ENCODE measurements at places on chromosomes 12 and 14.
A peak's percentile ranks its signal among the peaks of the same experiment; 100 is the strongest.

GRCh38 chr14:94025720-94026119, 420 bp upstream of the OTUB2 start:
- DNase-seq = no peak

- no peak for DNase-seq
These were observed 137.9 kb upstream of the ARID2 start for GRCh38 chr12:45591635-45592034.

GRCh38 chr12:132496710-132497109, 6.8 kb downstream of the FBRSL1 start:
- DNase-seq = no peak

DNA sequence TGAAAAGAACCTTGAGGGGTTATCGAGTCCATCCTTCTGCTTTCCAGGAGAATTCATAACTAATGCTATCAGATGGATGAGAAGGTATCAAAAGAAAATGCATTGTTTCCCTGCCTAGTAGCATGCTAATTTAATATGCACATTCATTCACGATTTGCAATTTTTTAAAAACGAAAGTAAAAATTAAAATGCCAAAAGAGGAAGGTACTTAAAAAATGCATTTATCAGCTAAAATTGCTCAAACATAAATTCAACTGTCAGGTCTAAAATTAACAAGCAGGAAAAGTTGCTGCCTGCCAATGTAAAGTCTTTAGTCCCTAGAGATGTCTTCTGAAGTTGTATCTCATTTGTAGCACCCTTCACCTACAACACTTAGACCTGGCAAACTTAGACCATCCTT, 7.9 kb downstream of the ATF7 start:
- no peak for DNase-seq

DNA sequence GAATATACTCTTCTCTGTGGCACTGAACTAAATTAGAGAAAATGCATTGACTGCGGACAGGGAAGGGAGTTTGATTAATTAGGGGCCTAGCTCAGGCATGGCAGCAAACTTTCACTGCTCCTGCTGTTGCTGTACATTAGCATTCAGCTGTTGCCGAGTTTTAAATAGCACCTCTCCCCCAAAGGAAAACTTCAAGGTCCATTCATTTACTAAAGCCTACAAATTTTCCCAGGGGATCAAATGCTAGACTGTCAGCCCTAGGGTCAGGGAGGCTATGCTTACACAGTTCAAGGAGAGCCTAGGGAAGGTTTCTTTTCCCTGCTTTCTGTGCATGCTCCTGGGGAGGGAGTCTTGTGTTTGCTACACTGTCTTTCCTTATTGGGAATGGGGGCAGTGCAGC, 60.0 kb upstream of the GZMB start:
- DNase-seq = no peak

GRCh38 chr14:35553808-35554207, 19.8 kb downstream of the INSM2 start:
- no peak for DNase-seq

- no peak for DNase-seq
These were observed 7.1 kb upstream of the NT5DC3 start for GRCh38 chr12:103848143-103848542.

DNA sequence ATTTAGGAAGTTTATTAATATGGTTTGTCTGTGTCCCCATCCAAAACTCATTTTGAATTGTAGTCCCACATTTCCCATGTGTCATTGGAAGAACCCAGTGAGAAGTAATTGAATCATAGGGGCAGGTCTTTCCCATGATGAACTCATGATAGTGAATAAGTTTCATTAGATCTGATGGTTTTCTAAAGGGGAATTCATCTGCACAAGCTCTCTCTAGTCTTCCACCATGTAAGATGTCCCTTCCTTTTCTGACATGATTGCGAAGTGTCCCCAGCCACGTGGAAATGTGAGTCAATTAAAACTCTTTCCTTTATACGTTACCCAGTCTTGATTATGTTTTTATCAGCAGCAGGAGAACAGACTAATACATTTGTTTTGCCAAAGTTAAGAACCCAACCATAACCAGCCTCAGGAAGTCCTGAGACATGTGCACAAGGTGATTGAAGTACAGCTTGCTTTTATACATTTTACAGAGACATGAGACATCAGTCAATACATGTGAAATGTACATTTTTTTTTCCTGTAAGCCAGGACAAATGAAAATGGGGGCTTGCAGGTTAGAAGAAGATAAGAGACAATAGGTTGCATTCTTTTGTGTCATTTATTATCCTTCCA, 1136.7 kb downstream of the TMEM121 start:
- no peak for DNase-seq

GRCh38 chr12:85281636-85282312, 1.8 kb downstream of the ALX1 start:
- DNase-seq = no peak

GRCh38 chr12:1185460-1186182, 194.6 kb downstream of the ERC1 start:
- no peak for DNase-seq

DNA sequence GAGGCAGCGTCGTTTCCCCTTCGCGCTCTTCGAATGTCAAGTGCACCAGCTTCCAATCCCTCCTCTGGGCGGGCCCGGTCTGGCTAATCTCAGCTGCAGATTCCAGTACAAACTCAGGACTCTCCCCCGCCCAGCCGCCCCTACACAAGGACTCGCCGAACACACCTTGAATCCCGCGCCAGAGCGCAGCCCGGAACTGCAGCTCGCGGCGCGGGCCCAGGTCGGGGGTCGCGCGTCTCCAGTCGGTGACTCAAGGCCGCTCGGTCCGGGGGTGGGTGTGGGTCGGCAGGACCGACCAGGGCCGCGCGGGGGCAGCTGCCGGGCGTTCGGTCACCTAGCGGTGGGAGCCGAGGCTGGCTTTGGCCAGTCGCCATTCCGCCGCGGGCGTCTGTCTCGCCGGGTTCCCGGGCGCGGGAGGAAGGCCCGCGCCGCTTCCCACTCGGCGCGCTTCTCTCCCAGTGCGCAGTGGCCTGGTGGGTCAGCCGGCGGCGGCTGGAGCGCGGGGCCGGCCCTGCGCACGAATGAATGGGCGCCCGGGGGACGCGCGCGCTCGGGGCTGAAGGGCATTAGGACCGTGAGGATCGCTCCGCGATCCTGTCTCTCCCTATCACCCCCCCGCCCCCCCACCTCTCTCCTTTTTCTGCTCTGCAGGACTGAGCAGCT, at the start of gene GALNT16:
Gene GALNT16, plus strand, starts transcription at position 632 of the 663 bp plus-strand sequence. CDS start 133 bp downstream, outside the sequence.
- no peak for DNase-seq

GRCh38 chr14:51789596-51789995, 70.8 kb upstream of the GNG2 start:
- DNase-seq = no peak

GRCh38 chr14:21199611-21200560, 44.0 kb upstream of the OR5AU1 start:
- no peak for DNase-seq

GRCh38 chr14:83290447-83290846, 1756.8 kb upstream of the SEL1L start:
- no peak for DNase-seq

DNA sequence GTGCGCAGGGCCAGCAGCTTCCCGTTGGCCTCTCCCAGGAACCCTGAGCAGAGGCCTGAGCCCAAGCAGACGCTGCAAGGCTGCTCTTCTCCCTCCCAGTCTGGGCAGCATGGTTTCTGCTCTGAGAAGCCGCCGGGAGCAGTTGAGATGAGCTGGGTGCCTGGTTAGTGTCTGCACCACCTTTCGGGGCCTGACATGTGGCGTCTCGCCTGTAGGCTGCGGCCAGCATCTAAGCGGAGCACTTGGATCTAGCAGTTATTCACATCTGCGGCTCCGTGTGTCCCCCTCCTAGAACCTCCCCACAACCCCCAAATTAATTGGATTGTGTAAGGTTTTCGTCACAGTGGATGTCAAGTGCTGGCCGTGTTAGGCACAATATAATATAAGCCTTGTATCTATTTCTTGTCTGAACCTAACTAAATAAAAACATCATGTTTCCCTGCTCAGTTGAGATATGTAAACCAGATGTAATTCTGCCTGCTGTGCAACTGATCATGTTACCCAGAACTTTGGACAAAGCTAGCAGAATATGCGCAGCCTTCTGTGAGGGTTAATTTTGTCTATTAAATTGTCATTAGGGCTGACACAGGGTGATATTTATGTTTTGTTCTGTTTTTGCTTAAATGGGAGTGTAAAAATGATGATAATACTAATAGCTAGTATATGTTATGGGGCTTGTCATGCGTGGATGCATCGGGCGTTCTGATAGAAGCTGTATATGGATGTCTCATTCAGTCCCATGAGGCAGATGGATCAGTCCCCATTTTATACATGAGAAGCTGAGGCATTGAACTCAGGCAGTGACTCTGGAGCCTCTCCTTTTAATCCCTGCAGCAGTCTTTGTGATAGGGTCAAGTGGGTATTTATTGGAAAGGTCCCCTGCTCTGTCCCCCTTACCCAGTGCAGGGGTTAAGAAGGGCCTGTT, 45.8 kb downstream of the ELK3 start:
- DNase-seq = no peak

DNA sequence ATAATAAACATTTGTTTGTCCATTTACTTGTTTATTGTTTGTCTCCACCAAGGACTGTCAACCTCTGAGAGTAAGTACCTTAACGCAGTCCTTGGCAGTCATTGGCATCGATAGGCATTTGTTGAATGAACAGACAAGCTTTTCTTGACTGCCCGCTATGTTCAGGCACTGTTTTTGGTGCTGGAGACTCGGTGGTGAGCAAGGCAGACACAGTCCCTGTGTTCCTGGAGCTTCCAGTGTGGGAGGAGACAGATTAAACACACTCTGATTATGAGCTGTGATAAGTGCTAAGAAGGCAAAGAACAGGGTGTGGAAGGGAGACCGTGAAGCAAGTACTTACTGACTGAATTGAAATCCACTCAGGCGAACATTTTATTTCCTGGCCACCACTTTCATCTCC, 1.2 kb downstream of the ATP6V0A2 start:
- DNase-seq = peak; percentile 9

DNA sequence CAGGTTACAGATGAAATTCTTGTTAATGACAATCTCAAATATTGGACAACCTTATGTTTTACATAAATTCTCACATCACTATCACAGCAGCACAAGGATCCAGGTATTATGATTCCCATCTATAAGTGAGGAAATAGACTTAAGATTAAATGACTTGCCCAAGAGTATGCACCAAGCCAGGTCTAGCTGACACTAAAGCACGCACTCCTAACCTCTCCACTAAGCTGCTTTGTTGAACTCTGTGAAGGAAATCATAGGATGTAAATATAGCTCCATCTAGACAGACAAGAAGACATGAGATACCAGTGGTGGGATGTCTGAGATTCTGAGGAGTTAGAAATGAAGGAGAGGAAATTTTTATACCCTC, 87.9 kb downstream of the PHLDA1 start:
- DNase-seq = no peak

- DNase-seq = no peak
These were observed 63.3 kb downstream of the EP400 start for GRCh38 chr12:132012919-132013568.

- no peak for DNase-seq
These were observed 10.9 kb downstream of the TCHP start for GRCh38 chr12:109910969-109911348.

DNA sequence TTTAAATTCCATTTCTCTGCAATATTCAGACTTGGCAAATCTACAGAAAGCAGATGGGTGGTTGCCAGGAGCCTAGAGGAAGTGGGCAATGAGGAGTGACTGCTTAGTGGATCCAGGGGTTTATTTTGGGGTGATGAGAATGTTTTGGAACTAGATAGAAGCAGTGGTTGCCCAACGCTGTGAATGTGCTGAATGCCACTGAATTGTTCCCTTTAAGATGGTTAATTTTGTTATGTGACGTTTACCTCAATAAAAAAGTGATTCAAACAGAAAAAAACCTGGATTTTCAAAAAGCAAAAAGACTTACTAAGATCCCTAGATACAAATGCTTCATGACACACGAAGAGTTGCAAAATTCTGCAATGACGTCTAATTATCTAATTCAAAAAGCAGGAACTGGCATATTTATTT, 34.2 kb downstream of the DAO start:
- DNase-seq = no peak

- no peak for DNase-seq
These were observed 210.5 kb upstream of the PLEKHG7 start for GRCh38 chr12:92492291-92492690.

DNA sequence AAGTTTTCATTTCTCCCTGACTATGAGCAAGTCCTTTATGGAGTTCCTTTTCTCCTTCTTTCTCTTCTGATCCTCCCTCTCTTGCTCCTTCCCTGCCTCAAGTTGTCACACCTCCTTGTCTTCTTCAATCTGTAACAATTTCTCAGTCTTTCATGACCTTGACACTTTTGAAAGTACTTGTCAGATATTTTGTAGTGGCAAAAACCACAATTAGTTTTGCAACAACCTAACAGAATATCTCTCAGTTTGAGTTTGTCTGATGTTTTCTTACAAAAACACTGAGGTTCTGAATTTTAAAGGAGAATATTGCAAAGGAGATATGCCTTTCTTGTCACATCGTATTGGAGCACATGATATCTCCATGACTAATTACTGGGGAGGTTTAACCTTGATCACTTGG, 4.1 kb upstream of the CRADD start:
- DNase-seq = peak; percentile 10

GRCh38 chr12:46360908-46361666, 11.5 kb downstream of the SLC38A2 start:
- DNase-seq = no peak

DNA sequence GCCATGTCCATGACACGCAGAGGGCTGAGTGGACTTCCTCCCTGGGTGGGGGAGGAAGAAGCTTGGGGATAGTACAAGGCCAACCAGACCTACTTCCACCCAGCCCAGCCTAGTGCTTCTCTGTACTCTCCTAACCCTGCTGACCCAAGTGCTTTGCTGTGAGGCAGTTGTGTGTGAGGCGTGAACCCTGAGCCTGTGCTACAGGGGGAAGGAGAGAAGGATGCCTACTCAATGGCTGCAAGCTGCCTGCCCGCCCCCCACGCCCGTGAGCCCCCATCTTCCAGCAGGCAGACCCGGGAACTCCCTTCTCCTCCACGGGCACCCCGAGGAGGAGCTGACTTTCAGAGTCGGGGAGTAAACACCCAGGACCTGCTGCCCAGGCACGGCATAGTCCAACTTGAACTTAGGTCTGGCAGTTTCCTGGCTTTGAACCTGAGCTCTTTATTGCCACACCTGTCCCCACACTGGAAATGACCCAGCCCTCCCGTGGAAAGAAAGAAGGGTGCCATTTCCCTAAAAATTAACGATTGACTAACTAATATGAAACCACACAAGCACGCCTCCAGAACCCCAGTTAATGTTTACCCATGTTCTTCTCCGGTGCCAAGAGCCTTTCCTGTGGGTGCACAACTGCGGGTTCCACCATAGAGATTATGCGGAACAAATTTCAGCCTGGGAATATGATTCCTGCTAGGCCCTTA, 10.8 kb downstream of the ALDH2 start:
- DNase-seq = no peak

DNA sequence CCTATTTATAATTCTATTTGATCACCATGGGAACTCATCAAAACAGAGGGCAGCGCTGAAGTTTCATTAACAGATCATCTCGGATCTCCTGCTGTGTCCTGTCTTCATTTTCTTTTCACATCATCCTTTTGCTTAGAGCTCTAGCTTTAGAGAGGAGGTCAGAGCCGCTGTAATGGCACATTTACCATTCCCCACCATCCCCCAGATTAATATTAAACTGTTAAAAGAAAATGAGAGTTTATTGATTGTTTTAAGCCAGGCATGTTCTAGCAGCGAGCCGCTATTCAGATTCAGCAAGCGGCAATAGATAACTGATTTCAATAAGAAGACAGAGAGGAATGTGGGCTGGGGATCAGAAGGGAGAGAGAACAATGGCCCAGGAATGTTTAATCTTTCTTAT, 308.8 kb downstream of the EGLN3 start:
- no peak for DNase-seq
